ENCODE measurements at places on chromosomes 5 and 9.

GRCh38 chr9:134607971-134608370 is 33.6 kb upstream of the COL5A1 start:
- no peak for DNase-seq

- no peak for DNase-seq
These were observed 23.6 kb downstream of the ZNF483 start for GRCh38 chr9:111548623-111549022.

GRCh38 chr9:137945581-137945980 is 68.0 kb downstream of the CACNA1B start:
- DNase-seq, result no peak

DNA sequence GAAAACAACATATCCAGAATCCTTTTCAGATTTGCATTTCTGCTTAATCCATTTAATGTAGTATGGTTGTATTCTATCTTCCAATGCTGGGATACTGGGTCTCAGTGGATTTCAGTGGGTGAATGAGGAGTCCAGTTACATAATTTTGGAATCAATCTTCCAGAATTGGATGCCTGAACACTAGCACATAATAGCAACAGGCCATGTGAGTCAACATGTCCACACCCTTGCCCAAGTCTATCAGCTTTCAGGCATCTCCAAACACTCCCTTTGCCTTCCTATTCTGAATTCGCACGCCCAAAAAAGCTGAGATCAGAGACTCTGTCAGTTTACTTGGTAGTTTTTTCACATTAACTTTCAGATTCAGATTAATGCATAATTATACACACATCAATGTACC is 202.6 kb downstream of the TSSK1B start:
- DNase-seq, result no peak

GRCh38 chr9:34085581-34086500 is 37.2 kb upstream of the UBAP2 start:
- no peak for DNase-seq

DNA sequence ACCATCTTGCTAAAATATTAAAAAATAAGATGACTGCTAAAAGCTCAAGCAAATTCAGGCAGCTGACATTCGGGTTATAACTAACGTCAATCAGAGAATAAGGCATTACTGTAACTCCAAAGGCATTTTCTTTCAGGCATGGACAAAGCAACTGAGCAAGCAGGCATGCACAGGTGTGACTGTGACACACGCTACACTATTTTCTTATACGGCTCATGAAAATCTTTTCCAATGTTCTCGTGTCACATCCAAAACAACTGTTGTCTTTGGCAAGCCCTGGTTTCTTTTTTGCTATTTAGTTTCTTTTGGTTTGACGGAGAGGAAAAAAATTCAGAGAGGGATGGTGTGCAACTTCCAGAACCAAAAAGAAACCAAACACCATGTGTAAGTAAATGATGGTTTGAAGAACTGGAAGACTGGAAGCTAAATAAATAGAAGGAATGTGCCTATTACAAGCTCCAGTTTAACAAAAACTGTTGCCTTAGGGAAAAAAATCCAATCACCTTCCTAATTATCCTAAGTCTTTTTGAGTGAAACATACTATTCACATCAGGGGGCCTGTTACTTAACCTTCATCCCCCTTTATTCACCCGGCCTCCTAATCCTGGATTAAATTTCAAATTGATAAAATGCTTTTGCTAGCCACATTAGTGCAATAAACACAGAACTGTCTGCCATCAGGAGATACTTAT is 277.6 kb downstream of the PSAT1 start:
- no peak for DNase-seq

- DNase-seq, result no peak
These were observed 59.7 kb downstream of the ZNF618 start for GRCh38 chr9:113935677-113936380.

- DNase-seq, result no peak
These were observed 33.0 kb downstream of the ZDHHC11B start for GRCh38 chr5:751496-751895.

- DNase-seq, result no peak
These were observed 174.8 kb upstream of the TNC start for GRCh38 chr9:115292584-115293279.

- DNase-seq, result no peak
These were observed 173.5 kb upstream of the FBXL7 start for GRCh38 chr5:15326471-15326870.

GRCh38 chr9:34400275-34400674 is 23.6 kb upstream of the MYORG start:
- DNase-seq, result no peak

- DNase-seq, result no peak
These were observed 64.9 kb upstream of the TLE1 start for GRCh38 chr9:81754245-81754644.

- DNase-seq, result no peak
These were observed 63.1 kb upstream of the ATG10 start for GRCh38 chr5:81908771-81909170.
